Immature natural killer cell (primary cell): ENCODE measurements at places on chromosomes 2 and 18. TPM values are rescaled to one million over a fixed set of nuclear protein-coding genes. Genes with fewer than 3 reads are reported as not detected.

IL1RL2 gene
- not detected for polyA plus RNA-seq

FER1L5 gene
- not detected for polyA plus RNA-seq

POTEC gene
- not detected for polyA plus RNA-seq

PLGLB1 gene
- 0.67 TPM for polyA plus RNA-seq

IL1F10 gene
- polyA plus RNA-seq = not detected

DNA sequence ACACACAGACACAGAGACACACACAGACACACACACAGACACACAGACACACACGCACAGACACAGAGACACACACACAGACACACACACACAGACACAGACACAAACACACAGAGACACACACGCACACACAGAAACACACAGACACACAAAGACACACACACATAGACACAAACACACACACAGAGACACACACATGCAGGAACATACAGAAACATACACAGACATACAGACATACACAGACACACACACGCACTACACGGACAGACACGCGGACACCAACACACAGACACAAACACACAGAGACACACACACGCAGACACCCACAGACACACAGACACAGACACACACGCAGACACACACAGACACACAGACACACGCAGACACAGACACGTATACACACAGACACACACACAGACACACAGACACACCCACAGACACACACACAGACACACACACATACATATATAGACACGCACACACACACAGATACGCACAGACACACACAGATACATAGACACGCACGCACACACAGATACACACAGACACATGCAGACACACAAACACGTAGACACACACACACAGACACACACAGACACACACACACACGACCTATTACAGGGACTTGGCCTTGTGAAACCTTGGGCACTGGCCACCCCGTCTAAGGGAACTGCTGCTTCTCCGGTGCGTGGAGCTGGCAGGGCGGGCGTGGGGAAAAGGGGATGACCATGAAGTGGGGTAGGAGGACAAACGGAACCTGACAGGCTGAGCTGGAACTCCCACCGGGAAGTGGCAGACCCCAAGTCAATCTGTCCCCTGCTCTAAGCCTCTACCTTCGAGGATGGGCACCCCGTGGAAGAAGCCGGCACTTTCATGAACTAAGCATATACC is 211.4 kb downstream of the TFCP2L1 start:
- DNase-seq = no peak
- H3K27ac ChIP-seq = no peak overlapping the region
- peaks cover 1% of the 10 kb centered on the region for H3K4me1 ChIP-seq
- H3K4me3 ChIP-seq = no peak overlapping the region
- peaks cover 7% of the 10 kb centered on the region for H3K27me3 ChIP-seq
- H3K36me3 ChIP-seq = no peaks in the 10 kb centered on the region

GRCh38 chr2:210626849-210627248 is 70.5 kb downstream of the CPS1 start:
- H3K27me3 ChIP-seq = no peaks in the 10 kb centered on the region
- no peaks in the 10 kb centered on the region for H3K4me1 ChIP-seq
- no peak overlapping the region for H3K27ac ChIP-seq
- H3K4me3 ChIP-seq = no peak overlapping the region

DNA sequence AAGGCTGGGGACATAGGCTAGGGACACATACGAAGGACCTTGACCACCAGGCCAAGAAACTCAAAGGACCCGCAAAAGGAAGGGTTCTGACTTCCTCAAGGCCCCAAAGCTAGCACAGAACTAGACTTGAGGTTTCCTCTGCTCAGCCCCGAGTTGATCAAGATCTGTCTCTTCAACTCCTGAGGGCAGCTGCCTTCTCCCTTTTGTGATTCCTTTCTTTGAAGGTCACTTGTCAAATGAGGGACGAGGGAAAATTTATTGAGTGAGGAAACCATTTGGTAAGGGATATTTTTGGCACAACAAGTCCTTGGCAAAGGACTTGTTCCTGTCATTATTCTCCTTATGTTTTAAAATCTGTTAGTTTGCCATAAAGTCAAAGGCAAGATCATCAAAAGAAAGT is 12.3 kb upstream of the ROCK2 start:
- no peaks in the 10 kb centered on the region for H3K4me1 ChIP-seq
- DNase-seq = no peak
- no peak overlapping the region for H3K4me3 ChIP-seq
- peaks cover 4% of the 10 kb centered on the region for H3K27me3 ChIP-seq
- no peak overlapping the region for H3K27ac ChIP-seq

GRCh38 chr2:230717600-230717999 is 5.0 kb downstream of the CAB39 start:
- peak overlapping the region; percentile 71 for H3K27ac ChIP-seq
- DNase-seq = no peak
- H3K4me3 ChIP-seq = peak overlapping the region; percentile 1
- H3K27me3 ChIP-seq = peaks cover 6% of the 10 kb centered on the region
- H3K36me3 ChIP-seq = no peaks in the 10 kb centered on the region

DNA sequence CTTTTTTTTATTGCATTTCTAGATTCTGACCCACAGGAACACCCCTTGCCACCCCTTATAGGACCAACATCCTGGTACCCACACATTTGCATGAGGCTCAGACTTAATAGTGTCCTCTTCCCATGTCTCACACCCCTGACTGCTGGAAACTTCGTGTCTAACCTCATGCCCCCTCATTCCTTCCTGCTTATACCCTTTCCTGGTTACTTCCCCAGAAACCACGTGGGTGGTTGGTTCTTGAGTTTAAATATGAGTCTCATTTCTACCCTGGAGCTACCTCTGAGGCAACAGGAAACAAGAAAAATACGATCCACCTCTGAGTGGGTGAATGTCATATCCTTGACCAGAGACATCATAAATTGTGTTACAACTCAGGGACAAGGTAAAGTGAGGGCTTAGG is 1.6 kb downstream of the TNP1 start:
- peak; percentile 12 for DNase-seq
- H3K27me3 ChIP-seq = peaks cover 2% of the 10 kb centered on the region
- H3K4me3 ChIP-seq = peak overlapping the region; percentile 0
- H3K27ac ChIP-seq = peak overlapping the region; percentile 75
- H3K4me1 ChIP-seq = peaks cover 37% of the 10 kb centered on the region
- H3K36me3 ChIP-seq = no peaks in the 10 kb centered on the region

GRCh38 chr2:159144776-159145614 is 141.5 kb downstream of the WDSUB1 start:
- peaks cover 15% of the 10 kb centered on the region for H3K27me3 ChIP-seq
- H3K27ac ChIP-seq = peak overlapping the region; percentile 92
- peak overlapping the region; percentile 80 for H3K4me3 ChIP-seq
- H3K36me3 ChIP-seq = no peaks in the 10 kb centered on the region

- H3K36me3 ChIP-seq = no peaks in the 10 kb centered on the region
- H3K27ac ChIP-seq = no peak overlapping the region
- no peak overlapping the region for H3K4me3 ChIP-seq
- no peak for DNase-seq
These were observed 144.9 kb upstream of the MYCN start for GRCh38 chr2:15795426-15795825.

DNA sequence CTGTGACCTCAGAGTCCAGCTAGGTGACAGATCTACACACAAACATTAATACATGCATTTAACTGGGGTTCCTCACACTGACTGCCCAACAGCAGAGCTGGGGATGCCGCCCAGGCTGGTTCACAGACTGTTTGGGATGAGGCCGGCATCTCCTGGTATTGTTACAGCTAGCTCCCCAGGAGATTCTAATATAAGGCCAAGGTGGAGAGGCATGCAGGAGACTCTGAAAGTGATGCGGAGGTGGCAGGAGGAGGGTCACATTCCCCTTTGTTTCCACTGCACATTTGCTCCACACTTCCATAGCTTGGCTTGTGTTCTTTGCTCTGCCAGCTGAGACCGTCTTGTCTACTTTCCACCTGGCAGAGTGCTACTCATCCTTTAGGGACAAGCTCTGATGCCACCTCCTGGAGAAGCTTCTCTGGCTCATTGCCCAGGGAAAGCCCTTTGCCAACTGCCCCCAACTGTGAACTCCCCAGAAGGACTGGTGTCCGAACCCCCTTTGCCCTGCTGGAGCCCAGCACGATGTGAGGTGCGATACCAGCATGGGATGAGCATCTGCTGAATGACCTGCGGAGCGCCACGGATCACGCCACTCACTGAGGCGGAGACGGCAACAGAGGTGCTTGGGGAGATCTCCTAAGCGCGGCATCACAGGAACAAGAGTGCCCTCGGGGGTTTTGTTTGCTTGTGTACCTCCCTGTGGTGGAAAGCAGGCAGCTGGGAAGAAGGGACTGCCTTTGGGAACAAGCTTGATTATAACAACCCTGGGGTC is 88.8 kb downstream of the UXS1 start:
- no peak overlapping the region for H3K4me3 ChIP-seq
- peaks cover 7% of the 10 kb centered on the region for H3K36me3 ChIP-seq
- H3K27me3 ChIP-seq = no peaks in the 10 kb centered on the region
- H3K4me1 ChIP-seq = peaks cover 5% of the 10 kb centered on the region
- no peak for DNase-seq

DNA sequence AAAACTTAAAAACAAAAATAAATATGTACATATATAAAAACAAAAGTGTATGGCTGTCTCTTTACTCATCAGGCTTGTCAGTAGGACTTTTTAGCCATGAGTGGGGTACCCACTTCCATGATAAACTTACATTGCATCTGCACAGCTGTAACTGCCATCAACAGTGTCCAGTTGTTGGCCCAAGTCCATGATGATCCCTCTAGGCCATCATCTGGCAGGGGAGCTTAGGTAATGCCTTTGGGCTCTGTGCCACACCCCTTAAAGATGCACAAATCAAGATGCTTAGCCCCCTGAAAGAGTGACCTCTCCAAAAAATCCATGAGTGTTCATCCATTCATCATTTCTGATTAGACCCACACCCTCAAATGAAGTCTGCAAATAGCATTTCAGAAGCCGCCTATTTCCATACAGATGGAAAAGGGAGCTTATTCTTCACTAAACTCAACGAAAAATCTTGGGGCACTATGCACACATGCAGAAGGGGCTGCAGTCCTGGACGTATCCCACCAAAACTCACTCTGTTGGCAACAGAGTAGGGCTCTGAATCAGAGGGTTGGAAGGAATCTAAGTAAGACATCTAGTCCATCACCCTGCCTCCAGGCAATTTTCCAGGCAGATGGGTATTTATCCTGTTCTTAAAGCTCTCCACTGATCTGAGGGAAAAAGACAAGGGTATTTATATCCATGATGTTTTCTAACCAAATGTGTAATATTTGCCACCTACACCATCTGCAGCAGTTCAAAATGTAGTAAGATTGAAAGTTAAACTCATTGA is 691.0 kb downstream of the ZEB2 start:
- no peaks in the 10 kb centered on the region for H3K27me3 ChIP-seq
- H3K27ac ChIP-seq = no peak overlapping the region
- H3K4me3 ChIP-seq = no peak overlapping the region
- H3K36me3 ChIP-seq = no peaks in the 10 kb centered on the region

DNA sequence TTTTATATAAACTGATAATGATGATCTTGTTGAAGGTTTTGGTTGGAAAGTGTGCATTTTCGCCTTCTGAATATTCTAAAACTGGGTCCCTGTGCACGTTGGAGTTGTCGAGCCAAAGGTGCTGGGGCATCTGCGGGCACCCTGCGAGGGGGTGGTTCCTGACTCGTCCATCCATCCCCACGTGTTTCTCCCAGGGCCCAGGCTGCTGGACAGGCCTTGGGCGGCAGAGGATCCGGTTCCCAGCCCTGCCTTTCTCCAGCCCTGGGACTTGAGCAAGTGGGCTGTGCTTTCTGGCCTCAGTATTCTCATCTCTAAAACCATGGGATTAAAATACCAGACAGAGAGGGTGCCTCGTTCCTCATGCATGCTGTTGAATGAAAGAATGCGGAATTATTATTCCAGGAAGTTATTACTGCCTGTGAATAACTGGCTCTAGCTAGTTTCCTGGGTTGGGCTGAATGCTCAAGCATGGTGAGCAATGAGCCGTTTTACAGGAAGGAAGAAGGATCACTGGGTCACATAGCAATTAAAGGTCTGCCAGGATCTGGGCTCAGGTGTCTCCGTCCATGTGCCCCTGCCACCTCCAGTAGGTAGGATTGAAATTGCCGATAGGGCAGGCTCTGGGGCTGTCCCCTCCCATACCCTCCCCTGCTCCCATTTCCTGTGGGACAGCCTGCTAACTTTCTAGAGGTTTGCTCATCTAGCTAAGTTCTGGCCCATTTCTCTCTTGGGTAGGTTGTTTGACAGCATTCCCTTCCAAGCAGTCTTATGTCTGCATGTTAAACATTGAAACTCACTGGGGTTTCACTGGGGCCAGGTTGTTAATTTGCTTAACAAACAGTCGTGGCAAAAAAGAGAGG is 77.2 kb upstream of the HS6ST1 start:
- no peaks in the 10 kb centered on the region for H3K27me3 ChIP-seq
- H3K4me1 ChIP-seq = no peaks in the 10 kb centered on the region
- no peak overlapping the region for H3K4me3 ChIP-seq
- no peak for DNase-seq
- no peaks in the 10 kb centered on the region for H3K36me3 ChIP-seq

DNA sequence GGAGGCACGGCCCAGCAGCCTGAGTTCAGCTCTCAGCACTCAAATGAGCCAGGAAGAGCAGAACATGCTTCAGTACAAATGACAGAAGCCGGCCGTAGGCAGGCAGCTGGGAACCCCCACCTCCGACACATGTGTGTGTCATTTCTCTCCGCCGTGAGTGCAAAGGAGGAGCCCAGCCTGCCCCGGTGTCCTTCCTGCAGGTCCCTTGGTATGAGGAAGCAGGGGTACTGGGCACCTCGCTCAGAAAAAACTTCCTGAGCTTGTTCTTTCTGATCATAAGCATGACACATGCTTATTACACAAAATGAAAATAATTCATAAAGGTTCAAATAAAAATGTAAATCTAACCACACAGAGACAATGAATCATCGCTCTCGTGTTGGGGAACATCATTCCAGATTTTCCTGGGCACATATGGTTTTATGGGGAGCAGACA is 35.3 kb downstream of the KCNF1 start:
- no peaks in the 10 kb centered on the region for H3K4me1 ChIP-seq
- DNase-seq = no peak
- peaks cover 14% of the 10 kb centered on the region for H3K27me3 ChIP-seq
- H3K36me3 ChIP-seq = no peaks in the 10 kb centered on the region
- no peak overlapping the region for H3K4me3 ChIP-seq
- no peak overlapping the region for H3K27ac ChIP-seq

- DNase-seq = no peak
- H3K27ac ChIP-seq = no peak overlapping the region
- peaks cover 1% of the 10 kb centered on the region for H3K27me3 ChIP-seq
- H3K4me1 ChIP-seq = peaks cover 13% of the 10 kb centered on the region
- no peak overlapping the region for H3K4me3 ChIP-seq
These were observed 75.1 kb downstream of the SPRED2 start for GRCh38 chr2:65357095-65357958.
